NCI-H187 (cell line): ENCODE measurements at places on chromosomes 13 and 19.

DNA sequence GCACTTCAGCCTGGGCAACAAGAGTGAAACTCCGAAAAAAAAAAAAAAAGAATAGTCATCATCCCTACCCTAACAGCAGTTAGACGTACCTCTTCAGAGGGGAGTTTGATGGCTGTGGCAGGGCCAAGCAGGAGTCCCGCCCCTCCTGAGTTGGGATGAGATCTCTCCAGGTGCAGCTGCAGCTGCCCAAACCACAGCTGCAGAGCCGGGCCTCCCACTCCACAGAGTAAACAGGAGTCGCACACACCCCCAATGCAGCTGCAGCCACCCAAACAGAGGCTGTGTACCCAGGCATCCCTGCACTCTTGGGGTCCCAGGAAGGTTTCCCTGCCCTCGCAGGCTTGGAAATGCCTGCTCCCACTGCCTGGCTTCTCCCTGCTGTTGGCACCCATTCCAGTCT lies 17.4 kb upstream of the MLLT1 start:
- no peak for DNase-seq

DNA sequence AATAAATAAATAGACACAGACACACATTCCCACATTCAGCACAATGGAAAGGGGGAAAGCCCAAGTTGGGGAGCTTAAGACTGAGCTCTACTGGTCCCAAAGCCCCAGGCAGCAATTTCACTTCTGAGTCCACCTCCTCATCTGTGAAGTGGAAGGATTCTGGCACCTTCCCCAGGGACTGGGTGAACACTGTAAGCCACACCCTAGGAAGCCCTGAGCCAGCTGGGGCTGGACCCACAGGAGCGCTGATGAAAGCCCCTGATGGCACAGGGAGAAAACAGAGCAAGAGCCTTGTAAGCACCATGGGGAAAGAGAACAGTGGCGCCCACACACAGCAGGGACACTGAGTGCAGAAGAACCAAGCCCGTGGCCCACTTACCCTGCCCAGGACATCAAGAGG lies 37.8 kb downstream of the EPS15L1 start:
- DNase-seq = no peak

DNA sequence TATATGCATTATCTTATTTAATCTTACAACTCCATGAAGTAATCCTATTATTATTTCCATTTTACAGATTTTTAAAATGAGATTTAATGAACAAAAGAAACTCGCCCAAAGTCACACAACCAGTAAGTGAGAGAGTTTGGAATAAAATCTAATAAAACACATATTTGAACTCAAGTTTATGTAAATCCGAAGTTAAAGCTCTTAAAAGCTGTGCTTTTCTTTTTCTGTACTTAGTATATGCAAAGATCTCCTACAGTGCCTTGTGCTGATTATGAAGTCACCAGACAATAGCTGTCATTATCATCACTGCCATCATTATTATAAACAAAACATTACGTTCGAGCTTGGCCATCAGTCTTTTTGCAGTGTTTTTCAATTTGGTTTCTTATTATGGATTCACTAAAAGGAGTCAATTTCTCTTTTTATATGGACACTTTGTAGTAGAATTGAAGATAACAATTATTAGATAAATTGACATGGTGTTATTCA lies 29.7 kb upstream of the ENOX1 start:
- DNase-seq = no peak

- DNase-seq = no peak
These were observed 5.0 kb downstream of the PPP1R37 start for GRCh38 chr19:45097776-45098520.

DNA sequence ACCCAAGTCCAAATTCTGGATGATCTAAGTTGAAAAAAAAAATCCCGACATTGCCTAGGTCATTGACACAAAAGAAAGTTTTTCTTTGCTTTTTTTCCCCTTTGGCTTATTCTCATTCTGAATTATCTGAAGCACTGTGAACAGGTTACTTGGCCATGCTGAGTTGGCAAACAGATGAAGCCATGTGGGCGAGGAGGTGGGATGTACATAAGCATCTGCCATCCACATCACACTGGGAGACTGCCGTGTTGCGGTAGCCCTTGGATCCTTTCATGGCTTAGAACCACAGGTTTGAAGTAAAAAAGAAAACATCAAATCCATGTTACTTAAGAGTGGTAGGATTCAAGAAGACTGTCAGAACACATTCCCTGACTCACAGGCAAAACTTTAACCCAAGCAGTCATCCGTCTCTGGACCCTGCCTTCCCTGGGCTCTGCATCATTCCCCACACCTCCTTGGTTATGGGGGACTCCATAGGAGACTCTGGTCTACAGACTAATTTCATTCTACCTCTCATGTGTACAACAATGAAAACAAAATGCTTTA lies 242.5 kb upstream of the SERP2 start:
- no peak for DNase-seq

GRCh38 chr19:42488783-42489521 lies 39.3 kb downstream of the CEACAM1 start:
- no peak for DNase-seq

GRCh38 chr19:15666883-15667282 lies 6.0 kb upstream of the CYP4F12 start:
- DNase-seq = no peak

DNA sequence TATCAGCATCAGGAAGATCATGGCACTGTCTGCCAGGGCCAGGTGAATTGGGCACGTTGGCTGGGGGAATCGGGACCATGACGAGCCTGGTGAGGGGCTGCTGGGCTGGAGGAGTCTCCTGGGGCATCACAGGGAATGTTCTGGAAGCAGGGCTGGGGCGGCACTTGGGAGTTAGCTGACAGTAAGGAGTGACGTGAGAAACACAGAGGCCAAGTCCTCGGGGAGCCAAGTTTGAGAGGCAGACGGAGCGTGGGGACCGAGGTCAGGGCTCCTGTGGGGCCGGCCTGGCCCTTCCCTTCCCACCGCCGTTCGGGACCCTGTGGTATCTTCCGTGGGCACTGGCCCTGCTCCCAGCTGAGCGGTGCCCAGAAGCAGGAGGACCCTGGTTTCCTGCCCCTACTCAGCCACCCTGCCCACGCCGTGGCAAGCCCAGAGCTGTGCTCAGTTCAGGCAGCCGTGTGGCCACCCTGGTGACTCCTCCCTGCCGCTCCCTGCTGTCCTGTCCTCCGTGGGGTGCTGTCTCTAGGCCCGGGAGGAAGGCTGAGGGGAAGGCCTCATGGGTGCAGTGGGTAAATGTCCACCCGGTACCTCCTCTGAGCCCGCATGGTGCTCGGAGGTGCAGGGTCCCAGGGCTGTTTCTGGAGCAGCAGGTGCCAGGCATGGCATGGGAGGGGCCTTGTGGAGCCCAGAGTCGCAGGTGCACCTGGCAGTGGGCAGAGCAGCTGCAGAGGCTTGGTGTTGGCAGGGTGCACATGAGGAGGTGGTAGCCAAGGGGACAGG lies 25.2 kb downstream of the CRTC1 start:
- no peak for DNase-seq

GRCh38 chr13:94333131-94333820 lies 146.2 kb downstream of the DCT start:
- no peak for DNase-seq
